Gastroesophageal sphincter (tissue), 4 donors: ENCODE measurements at places on chromosomes 6 and 20.

- no peak for ATAC-seq
These were observed 43.4 kb upstream of the POPDC3 start for GRCh38 chr6:105223242-105223641.

DNA sequence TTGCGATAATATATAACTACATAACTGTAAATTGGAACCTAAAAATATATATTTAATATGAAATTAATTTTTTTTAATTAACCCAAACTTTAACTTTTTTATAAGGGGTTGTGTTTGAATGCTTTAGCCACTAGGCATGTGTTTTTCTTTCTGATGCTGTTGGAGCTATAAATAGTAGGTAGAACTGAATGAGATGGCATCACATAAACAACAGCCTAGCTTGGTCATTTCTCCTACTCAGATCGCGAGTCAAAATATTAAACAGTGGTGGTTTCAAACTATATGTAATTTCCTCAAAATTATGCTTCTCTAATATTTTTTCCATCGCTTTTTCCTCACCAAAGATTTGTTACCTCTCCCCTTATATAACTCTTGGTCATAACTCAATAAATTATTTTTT, 243.2 kb downstream of the ARID1B start:
- no peak for ATAC-seq

GRCh38 chr6:85404564-85405174, 45.2 kb upstream of the NT5E start:
- ATAC-seq: no peak

DNA sequence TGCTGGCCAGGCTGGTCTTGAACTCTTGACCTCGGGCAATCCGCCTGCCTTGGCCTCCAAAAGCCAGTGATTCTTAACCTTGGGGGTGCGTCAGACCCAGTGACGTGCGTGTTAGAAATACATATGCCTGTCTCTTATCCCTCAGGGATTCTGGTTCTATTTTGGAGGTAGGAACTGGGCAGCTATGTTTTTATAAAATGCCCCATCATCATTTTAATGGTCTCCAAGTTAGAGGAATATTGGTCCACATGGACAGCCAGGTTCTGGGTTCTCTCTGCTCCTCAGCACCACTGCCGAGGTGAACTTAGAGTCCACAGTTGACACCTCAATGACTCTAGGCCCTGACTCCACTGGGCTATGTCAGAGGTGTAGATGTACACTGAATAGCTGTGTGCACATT, 352.7 kb downstream of the SMOC2 start:
- ATAC-seq: no peak

GRCh38 chr20:775679-776135, 7.4 kb upstream of the SLC52A3 start:
- ATAC-seq: no peak

DNA sequence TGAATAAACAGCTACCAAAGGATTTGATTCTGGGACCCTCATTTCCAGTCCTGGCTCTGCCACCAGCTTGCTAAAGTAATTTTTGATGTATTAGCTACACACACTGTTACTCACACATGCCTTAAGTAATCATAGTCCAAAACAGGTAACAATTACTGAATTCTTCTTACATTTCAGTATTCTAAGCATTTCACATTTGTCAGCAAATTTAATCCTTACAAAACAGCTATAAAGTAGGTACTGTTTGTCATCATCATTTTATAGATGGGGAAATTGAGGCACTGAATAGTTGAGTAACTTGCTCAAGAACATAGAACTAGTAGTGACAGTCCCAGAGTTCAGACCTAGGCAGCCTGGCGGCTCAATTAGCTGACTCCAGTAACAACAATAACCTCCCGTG, 272.6 kb downstream of the QKI start:
- no peak for ATAC-seq
